ENCODE measurements at places on chromosomes 13 and 19.

- no peak for DNase-seq
Measured at GRCh38 chr19:31270897-31271296, 78.3 kb downstream of the TSHZ3 start.

DNA sequence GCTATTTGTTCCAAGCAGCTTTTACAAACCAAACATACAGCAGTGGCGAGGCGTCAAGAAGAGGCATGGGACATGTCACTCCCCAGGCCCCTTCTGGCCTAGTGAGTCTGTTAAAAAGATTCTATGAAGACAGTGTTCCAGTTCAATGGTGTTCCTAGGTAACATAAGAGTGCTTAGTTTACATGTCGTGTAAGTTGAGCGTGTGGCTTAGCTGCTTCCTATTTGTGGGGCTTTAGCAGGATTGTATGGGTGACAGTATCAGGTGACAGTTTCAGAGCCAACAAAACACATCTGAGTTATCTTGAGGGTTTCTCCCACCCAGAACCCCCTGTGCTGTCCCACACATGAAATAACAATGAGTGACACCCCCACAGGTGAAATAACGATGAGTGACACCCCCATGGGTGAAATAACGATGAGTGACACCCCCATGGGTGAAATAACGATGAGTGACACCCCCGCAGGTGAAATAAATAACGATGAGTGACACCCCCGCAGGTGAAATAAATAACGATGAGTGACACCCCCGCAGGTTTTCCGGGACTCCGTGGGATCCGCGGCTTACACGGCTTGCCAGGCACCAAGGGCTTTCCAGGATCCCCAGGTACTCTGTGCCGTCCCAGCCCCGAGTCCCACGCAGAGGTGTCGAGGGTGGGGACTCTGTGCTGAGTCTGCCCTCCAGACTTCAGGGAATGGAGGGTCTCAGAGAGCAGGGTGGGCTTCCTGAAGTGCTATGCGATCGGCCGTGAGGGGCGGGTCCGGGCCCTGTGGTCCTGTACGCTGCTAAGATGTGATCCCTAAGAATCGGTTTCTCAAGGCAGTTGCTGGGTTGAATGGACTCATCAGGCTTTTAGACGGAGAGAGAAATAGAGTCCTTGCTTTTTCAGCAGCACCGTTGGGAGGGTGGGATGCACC, 68.6 kb downstream of the RAB20 start:
- no peak for DNase-seq

DNA sequence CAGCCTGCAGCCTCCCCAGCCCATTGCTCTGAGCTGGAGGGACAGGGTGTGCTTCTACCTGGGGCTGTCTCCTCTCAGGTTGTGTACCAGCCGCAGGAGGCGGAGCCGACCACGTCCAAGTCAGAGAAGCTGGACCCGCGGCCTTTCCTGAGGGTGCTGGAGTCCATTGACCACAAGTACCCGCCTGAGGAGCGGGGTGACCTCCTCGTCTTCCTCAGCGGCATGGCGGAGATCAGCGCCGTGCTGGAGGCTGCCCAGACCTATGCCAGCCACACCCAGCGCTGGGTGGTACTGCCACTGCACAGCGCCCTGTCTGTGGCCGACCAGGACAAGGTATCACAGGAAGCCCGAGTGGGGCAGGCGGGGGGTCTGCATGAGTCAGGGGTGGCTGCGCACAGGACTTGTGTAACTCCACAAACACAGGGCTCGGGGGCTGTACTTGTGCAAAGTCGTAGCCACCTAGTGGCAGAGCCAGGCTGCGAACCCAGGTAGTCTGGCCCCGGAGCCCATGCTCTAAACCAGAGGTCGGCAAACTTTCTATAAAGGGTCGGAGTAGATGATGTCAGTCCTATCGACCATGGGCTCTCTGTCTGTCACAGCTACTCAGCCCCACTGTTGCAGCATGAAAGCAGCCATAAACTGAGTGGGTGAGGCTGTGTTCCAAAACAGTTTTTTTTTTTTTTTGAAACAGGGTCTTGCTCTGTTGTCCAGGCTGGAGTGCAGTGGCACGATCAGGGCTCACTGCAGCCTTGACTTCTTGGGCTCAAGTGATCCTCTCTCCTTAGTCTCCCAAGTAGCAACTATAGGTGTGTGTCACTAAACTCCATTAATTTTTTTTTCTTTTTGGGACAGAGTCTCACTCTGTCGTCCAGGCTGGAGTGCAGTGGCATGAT, 8.9 kb downstream of the DHX34 start:
- no peak for DNase-seq

DNA sequence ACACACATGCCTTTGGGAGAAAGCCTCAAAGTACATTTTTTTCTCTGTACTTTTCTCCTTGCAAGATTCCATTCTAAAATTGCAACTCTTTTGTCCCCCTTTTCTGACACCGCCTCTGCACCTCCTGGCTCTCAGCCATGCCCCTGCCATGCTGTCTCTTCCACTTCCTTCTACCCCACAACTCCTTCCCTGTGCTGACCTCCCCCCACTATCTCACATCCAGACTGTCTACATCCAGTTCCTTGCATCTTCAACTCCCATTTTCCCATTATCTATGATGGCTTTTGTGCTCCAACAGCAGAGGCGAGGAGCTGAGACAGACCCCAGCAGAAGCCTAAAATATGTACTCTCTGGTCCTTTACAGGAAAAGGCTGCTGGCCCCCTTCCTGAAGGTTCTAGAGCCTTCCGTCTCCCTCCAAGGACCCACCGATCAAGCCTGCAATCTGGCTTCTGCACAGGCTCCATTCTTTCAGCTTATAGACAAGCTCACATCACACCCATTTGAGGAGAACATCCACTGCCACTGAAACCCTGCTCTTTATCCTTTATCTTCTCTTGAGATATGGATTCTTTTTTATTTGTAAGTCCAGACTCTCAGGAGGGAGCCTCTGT, 50.2 kb downstream of the RFX2 start:
- DNase-seq: no peak

DNA sequence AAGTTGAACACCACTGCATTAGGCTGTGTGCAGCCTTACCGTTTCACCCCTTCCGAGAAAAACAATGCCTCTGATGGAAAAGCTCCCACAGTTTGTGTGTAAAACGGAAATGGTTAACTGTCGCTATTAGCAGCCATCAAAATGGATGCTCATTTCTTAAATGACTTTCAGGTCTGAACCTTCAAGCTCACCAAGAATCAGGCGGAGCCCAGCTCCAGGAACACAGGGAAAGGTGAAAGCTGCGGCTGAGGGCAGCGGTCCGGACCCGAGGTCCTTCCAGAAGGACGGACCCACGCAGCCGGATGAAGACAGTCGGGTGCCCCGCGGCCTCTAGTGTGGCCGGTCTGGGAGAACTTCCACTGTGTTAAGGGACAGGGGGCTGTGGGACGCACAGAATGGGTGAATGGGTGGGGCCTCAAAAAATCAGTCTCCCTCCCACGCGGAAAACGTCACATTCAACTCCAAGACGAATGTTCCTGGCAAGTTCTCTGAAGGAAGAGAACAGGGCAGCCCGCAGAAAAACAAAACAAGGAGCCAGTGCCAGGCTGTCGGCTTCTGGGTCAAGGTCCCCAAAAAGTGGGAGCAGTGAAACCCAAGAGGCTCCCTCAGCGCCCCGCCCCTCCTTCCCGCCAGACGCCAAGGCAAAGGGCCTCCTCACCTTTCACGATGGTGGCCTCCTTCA, 4.9 kb downstream of the IRS2 start:
- no peak for DNase-seq

DNA sequence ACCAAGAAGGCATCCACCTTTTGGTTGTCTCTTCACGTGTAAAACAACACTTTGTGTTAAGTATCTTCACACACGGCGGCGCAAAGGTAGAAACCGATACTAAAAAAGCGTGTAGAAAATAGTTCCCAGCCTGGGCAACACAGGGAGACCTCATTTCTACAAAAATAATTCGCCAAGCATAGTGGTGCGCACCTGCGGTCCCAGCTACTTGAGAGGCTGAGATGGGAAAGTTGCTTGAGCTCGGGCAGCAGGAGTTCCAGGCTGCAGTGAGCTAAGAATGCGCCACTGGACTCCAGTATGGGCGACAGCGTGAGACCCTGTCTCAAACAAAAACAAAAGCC, 573 bp upstream of the ERCC5 start:
- DNase-seq: no peak
